ENCODE measurements at places on chromosomes 4 and X. TPM values are rescaled to one million over a fixed set of nuclear protein-coding genes. Genes with fewer than 3 reads are reported as not detected.

The MAP3K15 gene
- total RNA-seq, result 2.5 TPM

GRCh38 chr4:92235731-92236130, 68.0 kb upstream of the GRID2 start:
- no peak for DNase-seq

- DNase-seq, result no peak
Measured at GRCh38 chrX:130167040-130167439, 1.4 kb upstream of the AIFM1 start.

- no peak for DNase-seq
Measured at GRCh38 chr4:139896091-139896604, 230.5 kb downstream of the MGST2 start.

- peak; percentile 73 for DNase-seq
Measured at GRCh38 chr4:184265546-184266351, 48.1 kb upstream of the ENPP6 start.

DNA sequence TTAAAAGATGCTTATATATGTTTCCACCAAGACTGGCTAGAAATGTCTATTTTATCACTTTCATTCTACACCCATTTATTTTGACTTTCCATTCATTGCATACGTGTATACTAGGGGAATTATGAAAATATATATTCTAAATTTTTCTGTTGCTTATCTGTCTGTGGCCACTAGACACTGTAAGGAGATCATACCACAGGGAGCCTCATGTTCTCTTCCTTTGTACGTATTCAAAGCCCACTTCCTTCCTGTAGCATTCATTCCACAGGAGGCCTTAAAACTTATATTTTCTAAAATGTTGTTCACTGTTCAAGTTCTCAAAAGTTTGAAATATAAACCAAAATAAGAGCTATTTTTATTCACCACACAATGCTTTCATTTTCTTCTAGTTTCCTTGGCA, 1848.9 kb upstream of the TENM3 start:
- no peak for DNase-seq
